CD8-positive, alpha-beta T cell (primary cell): ENCODE measurements at places on chromosomes 7 and 10.

DNA sequence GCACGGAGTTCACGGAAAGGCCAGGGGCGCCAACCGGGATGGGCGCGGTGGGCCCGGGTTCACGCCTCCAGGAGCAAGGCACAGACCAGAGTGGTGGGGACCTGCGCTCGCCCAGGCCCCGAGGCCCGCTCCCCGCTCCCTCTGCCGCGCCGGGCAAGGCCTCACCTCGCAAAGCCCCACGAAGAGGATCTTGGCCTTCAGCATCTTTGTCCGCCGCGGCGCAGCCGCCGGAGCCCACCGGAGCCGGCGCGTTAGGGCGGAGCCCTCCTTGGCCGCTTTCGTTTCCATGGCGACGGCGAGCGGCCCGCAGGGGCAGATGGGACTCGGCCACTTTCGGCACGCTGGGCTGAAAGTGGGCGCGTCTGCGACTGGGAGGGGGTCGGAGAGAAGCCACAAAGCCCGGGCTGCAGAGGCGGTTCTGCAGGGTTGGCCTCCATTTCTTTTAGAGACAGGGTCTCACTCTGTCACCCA, 944.4 kb upstream of the ZNF722 start:
- no peak for DNase-seq

- no peak for DNase-seq
These were observed 294.7 kb downstream of the ARL4A start for GRCh38 chr7:12982178-12982577.

GRCh38 chr7:111475959-111476358, 86.3 kb downstream of the IMMP2L start:
- DNase-seq = no peak

- no peak for DNase-seq
These were observed 651.4 kb downstream of the INHBA start for GRCh38 chr7:41051535-41051934.

DNA sequence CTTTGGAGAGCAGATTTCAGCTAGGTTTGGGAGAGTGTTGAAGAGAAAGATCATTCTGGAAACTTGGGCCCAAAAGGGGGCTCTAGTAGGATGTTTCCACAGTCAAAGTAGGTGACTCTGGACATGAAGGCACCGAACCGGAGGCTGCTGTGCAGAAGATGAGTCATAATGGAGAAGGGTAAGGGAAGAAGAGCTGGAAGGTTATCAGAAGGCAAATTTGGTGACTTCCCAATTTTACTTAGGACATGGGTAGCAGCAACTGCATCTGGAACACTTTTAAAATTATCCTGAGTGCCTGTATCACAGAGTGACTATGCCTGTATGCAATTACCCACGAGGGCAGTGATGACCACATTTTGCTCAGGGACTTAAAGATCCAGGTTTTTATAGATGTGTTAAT, 38.8 kb downstream of the PIK3AP1 start:
- no peak for DNase-seq

- DNase-seq = peak; percentile 52
These were observed 393 bp downstream of the ZNF467 start for GRCh38 chr7:149772956-149773434.

DNA sequence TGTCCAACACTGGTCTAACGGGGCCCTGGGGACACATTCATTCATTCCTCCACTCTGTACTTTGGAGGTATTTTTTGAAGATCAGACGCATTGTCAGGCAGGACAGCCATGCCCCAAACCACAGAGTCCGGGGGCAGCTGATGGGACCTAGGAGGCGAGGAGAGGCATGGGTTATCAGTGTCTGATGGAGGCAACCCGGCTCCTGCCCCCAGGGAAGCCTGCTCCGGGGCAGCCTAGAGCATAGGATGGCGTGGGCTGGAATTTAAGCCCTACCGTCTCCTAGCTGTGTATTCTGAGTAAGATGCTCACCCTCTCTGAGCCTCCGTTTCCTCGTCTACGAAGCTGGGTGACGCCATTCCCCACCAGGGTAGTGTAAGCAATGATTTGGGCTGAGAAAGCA, 55.4 kb upstream of the ELN start:
- DNase-seq = peak; percentile 34

DNA sequence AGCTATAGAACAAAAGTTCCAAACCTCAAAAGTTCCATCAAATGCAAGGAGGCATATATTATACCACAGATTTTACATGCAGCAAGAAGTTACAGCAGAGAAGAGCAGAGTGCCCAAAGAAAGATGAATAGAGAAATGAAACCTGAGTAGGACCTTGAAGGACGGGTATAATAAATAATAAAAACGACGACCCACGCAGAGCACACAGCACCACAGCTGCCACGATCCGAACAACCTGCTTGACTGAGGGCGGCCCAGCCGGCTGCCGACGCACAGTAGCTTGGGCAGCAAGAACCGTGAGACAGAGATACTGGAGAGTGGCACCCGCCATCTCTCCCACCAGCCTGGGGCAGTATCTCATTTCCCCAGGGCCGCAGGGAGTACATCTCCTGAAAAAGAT, 79.0 kb downstream of the HIPK2 start:
- DNase-seq = no peak

GRCh38 chr10:69633673-69634635, 3.9 kb downstream of the FAM241B start:
- no peak for DNase-seq

DNA sequence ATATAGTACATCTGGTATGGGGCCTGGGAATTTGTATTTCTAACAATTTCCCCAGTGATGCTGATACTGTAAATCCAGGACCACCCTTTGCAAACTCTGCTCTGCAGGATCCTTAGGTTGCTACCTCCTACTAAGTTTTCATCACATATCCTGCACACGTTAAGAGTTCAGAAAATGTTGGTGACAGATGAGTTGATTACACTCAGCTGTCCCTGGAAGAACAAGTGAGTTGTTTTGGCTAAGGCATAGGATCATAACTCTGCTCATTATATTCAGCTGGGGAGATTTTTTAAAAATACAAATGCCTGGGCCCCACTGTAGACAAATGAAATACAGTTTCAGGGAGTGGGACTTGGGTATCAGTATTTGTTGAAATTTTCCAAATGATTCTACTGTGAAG, 274.6 kb upstream of the HABP2 start:
- no peak for DNase-seq

- no peak for DNase-seq
These were observed 62.0 kb downstream of the KIAA1549 start for GRCh38 chr7:138919216-138919615.

- DNase-seq = no peak
These were observed 483.9 kb downstream of the AUTS2 start for GRCh38 chr7:70082099-70082611.

- no peak for DNase-seq
These were observed 128.3 kb downstream of the CCDC3 start for GRCh38 chr10:12873172-12873571.
